IMR-90 (cell line): ENCODE measurements at places on chromosomes 7 and 10. TPM values are rescaled to one million over a fixed set of nuclear protein-coding genes. Genes with fewer than 3 reads are reported as not detected.
A peak's percentile ranks its signal among the peaks of the same experiment; 100 is the strongest.

DNA sequence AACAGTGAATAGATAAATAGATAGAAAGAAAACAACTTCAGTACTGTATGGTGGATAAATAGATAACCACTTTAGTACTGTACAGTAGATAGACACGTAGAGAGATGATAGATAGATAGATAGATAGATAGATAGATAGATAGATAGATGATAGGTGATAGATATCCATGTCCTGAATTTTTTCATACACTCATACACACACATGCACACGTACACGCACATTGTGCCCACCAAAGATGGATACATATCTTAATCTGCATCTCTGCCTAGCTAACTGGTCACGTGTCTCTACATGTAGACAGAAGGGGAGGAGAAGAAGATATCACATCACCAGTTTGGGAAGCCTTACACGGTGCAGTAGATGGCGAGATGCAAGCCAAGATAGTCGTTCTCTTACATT is 99.2 kb downstream of the ARID5B start:
- DNase-seq: no peak

- peak; percentile 12 for DNase-seq
These were observed at the start of gene PRKCQ for GRCh38 chr10:6579904-6580278. PRKCQ (minus strand) TSS chr10:6580276; CDS start chr10:6515135, 65,141 bp downstream.

DNA sequence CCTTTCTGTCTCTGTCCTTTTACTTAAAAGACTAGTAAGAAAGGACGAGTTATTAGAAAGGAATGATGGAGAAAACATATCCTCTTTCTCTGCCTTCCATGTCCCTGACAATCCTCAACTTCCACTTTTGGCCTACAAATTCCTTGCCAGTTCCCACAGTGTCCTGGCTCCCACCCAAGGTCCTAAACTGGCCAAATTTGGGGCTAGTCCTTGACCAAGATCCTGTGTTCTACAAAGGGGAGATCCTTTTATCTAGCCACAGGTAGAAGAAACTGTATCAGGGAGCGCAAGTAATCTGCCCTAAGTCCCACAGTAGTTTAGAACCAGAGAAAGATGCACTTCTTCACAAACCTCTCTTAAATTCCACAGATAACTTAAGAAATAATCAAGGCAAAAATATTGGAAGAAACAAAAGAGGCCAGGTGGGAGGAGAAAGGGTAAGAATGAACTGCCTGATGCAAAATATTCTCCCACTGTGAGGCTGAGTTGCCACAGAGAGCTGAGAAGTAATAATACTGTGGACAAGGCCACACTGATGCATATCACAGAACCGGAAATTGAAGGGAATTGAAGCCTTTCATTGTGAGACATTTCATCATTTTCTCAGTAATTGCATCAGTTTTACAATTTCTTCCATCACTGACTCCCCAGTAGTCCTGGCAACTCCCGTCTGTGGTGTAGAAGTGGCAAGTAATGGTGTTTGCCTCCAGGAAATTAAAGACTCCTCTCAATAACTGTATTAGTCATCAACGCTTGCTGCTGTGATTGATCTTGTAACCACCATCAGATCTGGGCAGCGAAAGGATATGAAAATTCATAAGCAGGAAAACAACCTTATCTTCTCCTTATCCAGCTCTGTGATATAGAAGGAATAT is 47.2 kb downstream of the DNAJC12 start:
- DNase-seq: peak; percentile 29

- DNase-seq: no peak
These were observed 44.9 kb upstream of the CNPY1 start for GRCh38 chr7:155591055-155591775.

DNA sequence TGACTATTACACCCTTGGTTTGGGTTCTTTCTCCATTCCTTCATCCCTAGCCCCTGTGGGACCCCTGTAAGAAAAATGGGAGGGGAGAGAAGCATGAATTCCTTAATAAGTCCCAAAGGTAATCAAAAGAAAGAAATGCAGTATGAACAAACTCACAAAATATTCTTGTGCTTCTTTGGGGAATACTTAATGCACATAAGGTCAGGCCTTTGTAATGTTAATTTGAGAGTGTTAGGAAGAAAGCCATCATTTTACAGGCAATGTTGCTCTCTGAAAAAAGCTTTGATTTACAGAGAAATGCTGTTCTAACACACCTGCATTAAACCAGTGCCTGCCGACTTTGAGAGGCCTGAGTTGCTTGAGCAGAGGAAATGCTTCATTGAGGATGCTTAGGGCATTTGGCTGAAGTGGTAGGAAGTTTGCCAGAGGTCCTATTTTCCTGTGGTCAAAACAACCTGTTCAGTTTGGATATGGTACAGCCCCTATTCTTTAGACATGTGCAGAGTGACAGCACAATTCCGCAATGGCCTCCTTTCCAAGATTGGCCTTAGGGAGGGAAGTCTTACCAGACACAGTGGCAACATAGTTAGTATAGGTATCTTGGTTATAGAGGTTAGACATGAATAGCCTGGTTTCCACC is 643.4 kb downstream of the AUTS2 start:
- no peak for DNase-seq

DNA sequence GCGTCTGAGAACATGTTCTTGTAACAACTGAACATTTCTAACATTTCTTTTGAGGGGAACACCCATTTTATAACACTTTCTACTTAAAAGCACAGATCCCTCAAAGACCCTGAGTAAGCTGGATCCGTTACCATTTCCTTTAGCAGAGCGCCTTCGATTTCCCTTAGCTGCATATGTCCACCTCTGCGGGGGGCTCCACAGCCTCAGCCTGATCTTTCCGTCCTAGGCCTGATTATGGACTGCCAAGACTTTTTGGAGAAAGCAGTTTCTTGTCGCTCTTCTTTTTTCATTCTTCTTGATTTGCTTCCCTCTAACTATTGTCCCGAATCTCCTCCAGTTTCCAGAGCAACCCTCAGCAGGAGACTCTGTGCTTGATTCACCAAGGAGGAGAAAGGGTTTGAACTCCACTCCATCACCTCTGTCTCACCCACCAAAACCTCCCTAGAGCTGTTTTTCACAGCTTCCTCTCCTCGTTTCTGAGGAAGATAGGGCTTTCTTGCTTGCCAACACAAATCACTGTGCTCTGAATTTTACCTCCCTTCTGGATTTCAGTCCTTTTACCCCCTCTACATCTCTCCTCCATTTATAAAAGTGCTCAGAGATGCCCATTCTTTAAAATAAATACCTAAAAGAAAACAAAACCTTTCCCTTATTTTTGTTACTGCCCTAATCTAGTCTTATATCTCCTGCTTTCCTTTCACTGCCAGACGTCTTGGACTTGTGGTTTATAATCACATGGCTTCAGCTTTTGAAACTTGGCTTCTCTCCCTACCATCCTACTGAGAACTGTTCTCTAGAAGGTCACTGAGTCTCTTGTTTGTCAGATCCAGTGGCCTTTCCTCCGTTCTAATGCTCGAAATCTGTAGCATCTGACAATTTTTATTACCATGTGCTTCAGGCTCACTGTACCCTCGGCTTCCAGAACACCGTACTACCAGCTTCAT is 30.5 kb upstream of the ZRANB1 start:
- DNase-seq: peak; percentile 67

DNA sequence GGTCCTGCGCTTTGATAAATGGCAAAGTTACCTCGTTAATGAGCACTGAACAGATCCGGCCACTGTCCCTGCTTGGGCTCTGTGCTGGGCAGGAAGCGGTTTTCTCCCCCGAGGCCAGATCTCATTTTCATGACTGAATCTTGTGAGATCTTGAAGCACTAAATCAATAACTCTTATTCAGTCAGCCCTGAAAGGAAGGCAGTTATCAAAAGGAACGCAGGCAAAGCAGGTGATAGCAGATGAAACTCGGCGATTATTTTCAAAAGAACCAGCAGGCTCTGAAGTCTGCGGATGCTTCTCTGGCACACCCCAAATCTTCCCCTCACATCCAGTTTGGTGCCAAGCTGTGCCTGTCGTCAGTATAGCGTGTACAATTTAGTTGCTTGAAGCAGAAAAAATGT is 228.7 kb downstream of the BAMBI start:
- no peak for DNase-seq

DNA sequence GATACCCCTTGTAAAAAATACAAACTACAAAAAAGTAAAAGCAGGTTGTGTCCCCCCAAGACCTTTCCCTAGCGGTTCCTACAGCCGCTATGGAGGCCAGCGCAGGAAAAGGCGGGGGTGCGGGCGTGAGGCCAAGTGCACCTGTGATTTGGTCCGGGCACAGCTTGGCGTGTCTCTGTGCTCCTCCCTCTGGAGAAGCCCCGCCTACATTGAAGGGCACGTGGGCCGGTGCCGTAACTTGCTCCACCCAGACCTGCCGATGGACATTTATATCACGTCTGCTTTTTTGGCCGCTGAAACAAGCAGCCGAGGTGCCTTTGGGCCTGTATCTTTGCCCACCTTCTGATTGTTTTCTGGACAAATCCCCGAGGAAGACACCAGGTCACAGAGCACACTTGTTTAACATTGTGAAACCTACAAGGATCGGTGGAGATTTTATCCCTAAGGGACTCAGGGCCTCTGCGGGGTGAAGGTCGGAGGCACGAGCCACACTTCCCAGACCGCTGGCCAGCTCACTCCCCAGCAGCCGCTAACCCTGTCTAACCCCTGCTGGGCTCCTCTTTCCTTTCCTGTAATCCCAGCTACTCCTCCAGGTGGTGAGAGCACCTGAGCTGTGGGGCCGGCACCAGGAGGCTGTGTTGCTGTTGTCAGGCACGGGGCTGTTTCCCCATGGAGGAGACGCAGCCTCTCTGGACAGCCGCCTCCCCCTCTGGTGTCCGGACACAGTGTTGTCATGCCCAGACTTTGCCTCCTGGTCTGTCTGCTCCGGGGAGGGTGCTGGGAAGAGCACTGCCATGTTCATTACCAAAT is 18.8 kb upstream of the INPP5A start:
- DNase-seq: no peak

- no peak for DNase-seq
These were observed 464.0 kb upstream of the ZMIZ1 start for GRCh38 chr10:78604721-78605120.

GRCh38 chr7:39565538-39565937 is 666 bp upstream of the YAE1 start:
- DNase-seq: no peak

- peak; percentile 61 for DNase-seq
These were observed 51.9 kb upstream of the A1CF start for GRCh38 chr10:50937230-50937907.

Gene NT5C2
- total RNA-seq: 60.0 and 83.3 TPM in 2 replicates

Gene RAMP3
- total RNA-seq: not detected in 2 replicates

Gene TMEM229A
- not detected in 2 replicates for total RNA-seq

Gene TMED4
- total RNA-seq: 68.0 and 92.7 TPM in 2 replicates

Gene RSPH10B2
- total RNA-seq: not detected in 2 replicates

Gene AHR
- total RNA-seq: 55.2 and 67.2 TPM in 2 replicates

Gene YKT6
- total RNA-seq: 98.6 and 120 TPM in 2 replicates

Gene PTEN
- total RNA-seq: 38.9 and 88.0 TPM in 2 replicates

Gene TMEM130
- total RNA-seq: 1.1 and 1.4 TPM in 2 replicates
